KBM-7 (cell line): ENCODE measurements at places on chromosomes 3 and 15.

DNA sequence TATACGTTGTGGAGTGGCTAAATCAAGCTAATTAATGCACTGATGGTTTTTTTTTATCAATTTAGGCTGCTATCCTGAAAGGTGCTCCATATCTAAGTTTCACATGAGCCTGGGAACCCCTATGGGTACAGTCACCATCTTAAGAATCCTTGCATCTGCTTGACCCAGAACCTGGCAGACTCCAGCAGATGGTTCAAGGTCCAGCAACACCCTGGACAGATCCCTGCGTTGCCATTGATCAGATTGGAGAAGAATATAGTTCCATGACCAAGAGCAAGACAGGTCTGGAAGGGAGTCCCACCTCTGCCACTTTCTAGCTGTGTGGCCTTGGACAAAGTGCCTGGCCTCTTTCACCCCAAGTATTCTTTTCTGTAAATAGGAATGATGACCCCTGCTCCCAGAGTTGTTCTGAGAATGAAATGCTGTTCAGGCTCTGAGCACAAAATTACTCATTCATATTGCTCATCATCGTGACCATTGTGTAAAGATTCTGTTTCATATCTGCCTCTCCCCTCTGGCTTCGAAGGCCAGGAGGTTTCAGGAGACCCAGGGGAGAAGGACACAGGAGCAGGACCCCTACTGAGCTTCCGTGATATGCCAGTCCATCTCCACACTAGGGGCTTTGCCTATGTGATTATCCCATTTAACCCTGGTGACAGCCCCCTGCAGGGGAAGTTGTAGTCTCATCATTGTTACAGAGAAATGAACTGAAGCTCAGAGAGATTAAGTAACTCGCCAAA, 30.0 kb upstream of the TSEN2 start:
- DNase-seq = no peak

DNA sequence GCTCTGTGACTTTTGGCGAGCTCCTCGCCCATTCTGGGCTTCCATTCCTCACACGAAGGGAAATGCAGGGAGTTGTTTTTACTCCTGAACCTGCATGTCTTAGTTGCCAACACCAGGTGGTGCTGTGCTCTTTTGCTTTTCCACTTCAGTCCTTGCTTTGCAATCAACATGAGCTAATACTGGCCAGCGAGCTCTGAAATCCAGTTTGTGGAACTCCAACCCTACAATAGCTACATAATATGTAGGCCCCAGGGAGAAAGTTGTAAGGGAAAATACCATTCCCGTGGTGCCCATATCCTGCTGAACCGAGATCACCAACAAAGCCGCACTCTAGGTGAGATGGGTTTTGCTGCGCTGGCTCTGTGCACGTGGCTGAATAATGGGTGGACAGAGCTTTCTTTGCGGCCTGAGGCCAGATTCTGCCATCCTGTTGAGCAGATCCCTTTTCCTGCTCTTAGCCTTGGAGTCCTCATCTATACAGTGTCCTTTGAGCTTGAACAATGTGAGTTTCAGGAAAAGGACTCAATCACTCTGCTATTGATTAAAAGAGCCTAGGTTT, 25.0 kb downstream of the LSM3 start:
- DNase-seq = peak; percentile 89

DNA sequence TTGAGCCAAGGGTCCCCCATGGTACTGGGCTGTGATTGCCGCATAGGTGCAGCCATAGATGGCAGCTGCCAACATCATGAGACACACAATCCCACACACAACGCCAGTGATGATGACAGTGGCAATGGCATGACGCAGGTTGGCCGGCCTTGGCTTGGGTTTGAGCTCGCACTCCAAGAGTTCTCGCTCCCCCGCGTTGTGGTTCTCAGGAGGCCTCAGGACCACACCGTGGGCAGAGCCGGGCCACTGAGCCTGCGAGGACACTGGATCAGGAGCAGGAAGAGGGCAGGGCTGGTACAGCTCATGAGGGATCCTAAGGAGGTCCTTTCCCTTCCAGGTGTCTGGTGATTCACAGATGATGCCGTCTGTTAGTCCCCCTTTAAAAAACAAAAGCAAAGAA, 9.3 kb downstream of the LRTM1 start:
- no peak for DNase-seq

- no peak for DNase-seq
Measured at GRCh38 chr15:31390029-31390428, 63.4 kb downstream of the KLF13 start.

GRCh38 chr3:185645596-185646381, 59.7 kb downstream of the SENP2 start:
- DNase-seq = no peak
